ENCODE measurements at places on chromosomes 7 and 10. TPM values are rescaled to one million over a fixed set of nuclear protein-coding genes. Genes with fewer than 3 reads are reported as not detected.
A peak's percentile ranks its signal among the peaks of the same experiment; 100 is the strongest.

GRCh38 chr10:129780901-129781795, 182.9 kb downstream of the EBF3 start:
- no peak overlapping the region for H3K27ac ChIP-seq
- H3K4me3 ChIP-seq = no peak overlapping the region
- H3K27me3 ChIP-seq = no peaks in the 10 kb centered on the region
- no peaks in the 10 kb centered on the region for H3K36me3 ChIP-seq
- H3K4me1 ChIP-seq = no peaks in the 10 kb centered on the region
- no peak for DNase-seq

FAM180A gene
- total RNA-seq = 0.70 TPM

DNA sequence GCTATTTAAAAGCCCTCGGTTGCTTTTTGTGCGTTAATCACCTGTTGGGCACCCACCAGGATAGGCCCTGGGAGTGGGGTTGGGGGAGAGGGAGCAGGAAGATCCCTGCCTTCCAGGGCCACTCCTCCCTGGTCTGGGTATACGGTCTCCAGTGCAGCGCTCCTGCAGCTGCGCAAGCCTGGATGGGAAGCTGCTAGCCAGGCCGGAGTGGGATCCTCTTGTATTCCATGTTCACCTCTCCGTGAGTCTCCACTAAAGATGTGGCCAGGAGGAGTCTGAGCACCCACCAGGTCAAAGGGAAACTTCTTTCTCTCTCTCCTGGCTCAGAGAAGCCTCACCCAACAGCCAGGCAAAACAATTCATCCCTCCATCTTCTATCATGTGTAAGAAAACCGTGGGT, 78.8 kb upstream of the ANLN start:
- H3K36me3 ChIP-seq = no peaks in the 10 kb centered on the region
- no peaks in the 10 kb centered on the region for H3K4me1 ChIP-seq
- no peaks in the 10 kb centered on the region for H3K27me3 ChIP-seq
- H3K4me3 ChIP-seq = no peak overlapping the region
- H3K27ac ChIP-seq = no peak overlapping the region
- no peak for DNase-seq

DNA sequence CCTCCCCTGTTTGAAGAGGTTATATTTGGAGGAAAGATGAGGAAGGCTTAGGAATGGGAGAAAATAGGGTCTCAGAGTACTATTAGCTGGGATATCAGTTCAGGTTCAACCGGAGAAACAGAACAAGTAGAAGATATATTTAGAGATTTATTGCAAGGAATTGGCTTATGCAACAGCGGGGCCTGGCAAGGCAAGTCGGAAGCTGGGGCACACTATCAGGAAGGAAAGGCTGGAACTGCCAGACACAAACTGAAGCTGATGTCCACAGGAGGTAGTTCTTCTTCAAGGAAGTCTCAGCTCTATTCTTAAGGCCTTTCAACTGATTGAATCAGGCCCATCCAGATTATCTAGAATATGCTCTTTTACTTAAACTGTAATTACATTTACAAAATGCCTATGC, 939.6 kb upstream of the C7orf33 start:
- DNase-seq = no peak
- H3K27me3 ChIP-seq = no peaks in the 10 kb centered on the region
- H3K4me1 ChIP-seq = no peaks in the 10 kb centered on the region
- no peak overlapping the region for H3K27ac ChIP-seq

DNA sequence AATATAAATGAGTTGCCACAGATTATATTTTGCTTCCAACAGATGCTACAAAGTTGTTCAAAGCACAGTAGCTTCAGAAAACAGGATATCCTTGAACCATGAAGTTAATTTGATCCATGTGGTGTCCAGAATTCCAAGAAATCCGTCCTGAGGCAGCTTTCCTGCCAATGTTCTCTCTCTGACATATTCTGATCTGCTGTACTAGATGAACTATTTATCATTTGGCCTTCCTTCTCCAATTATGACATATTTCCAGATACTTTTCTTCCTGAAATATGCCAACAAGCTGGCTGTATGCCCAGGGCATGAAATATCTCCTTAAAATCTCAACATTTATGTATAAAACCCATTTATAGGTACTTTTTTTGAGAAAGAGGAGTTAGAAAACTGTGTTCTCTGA, 141.1 kb downstream of the SPAG6 start:
- H3K27ac ChIP-seq = no peak overlapping the region
- H3K27me3 ChIP-seq = no peaks in the 10 kb centered on the region
- DNase-seq = no peak
- H3K36me3 ChIP-seq = no peaks in the 10 kb centered on the region
- peaks cover 8% of the 10 kb centered on the region for H3K4me1 ChIP-seq

GRCh38 chr10:62045765-62046521, 144.4 kb downstream of the ARID5B start:
- H3K4me1 ChIP-seq = peaks cover 97% of the 10 kb centered on the region
- no peak for DNase-seq

GRCh38 chr7:3682028-3682710, 381.1 kb downstream of the SDK1 start:
- H3K4me1 ChIP-seq = no peaks in the 10 kb centered on the region
- no peaks in the 10 kb centered on the region for H3K27me3 ChIP-seq
- no peak for DNase-seq
- no peak overlapping the region for H3K27ac ChIP-seq

PTN gene
- 78.4 TPM for total RNA-seq

- H3K4me1 ChIP-seq = peaks cover 25% of the 10 kb centered on the region
- H3K27me3 ChIP-seq = peaks cover 8% of the 10 kb centered on the region
- DNase-seq = no peak
- no peaks in the 10 kb centered on the region for H3K36me3 ChIP-seq
Measured at GRCh38 chr10:75512203-75512933, 80.9 kb downstream of the LRMDA start.

- H3K36me3 ChIP-seq = no peaks in the 10 kb centered on the region
- peaks cover 91% of the 10 kb centered on the region for H3K27me3 ChIP-seq
- peak overlapping the region; percentile 56 for H3K4me3 ChIP-seq
- DNase-seq = no peak
- peak overlapping the region; percentile 17 for H3K27ac ChIP-seq
Measured at GRCh38 chr10:133335246-133336117, 1.2 kb downstream of the CALY start.

- no peaks in the 10 kb centered on the region for H3K4me1 ChIP-seq
- H3K27me3 ChIP-seq = no peaks in the 10 kb centered on the region
- no peak overlapping the region for H3K4me3 ChIP-seq
Measured at GRCh38 chr10:66931340-66931948, 5.6 kb downstream of the LRRTM3 start.

DNA sequence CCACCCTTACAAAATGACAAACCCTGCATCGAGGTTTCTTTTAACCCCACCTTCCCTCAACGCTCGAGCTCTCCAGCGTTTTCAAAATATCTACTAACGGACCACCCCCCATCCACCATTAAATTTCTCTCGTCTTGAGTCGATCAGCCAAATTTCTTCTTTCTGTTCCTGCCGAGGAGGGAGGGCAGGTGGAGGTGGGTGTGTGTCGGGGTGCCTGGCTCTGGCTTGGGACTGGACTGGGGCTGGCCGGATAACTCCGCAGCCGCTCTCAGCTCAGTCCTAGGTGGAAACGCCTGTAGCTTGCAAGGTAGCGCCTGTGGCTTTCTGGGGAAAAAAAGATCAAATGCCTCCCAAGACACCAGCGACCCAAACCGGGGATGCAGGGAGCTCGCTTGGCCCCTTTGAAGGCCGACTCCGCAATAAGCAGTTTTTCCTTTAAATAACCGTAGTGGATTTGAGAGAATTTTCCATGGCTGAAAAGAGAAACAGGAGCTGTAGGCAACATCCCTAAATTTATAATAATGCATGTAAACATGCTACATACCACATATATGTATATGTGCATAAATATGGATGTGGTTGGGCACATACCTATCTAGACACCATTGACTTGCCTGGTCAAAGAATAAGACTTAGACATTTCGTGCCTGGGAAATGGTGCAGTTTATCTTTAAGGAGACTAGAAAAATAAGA, 1.9 kb upstream of the TMEM178B start:
- no peaks in the 10 kb centered on the region for H3K36me3 ChIP-seq
- no peaks in the 10 kb centered on the region for H3K27me3 ChIP-seq
- H3K4me3 ChIP-seq = peak overlapping the region; percentile 73
- peaks cover 19% of the 10 kb centered on the region for H3K4me1 ChIP-seq

- no peak for DNase-seq
- H3K4me3 ChIP-seq = no peak overlapping the region
- H3K36me3 ChIP-seq = no peaks in the 10 kb centered on the region
- H3K27ac ChIP-seq = peak overlapping the region; percentile 81
- H3K4me1 ChIP-seq = peaks cover 81% of the 10 kb centered on the region
- no peaks in the 10 kb centered on the region for H3K27me3 ChIP-seq
Measured at GRCh38 chr10:26781797-26782196, 79.0 kb downstream of the ABI1 start.

- no peak for DNase-seq
- no peaks in the 10 kb centered on the region for H3K36me3 ChIP-seq
- H3K27ac ChIP-seq = no peak overlapping the region
- H3K4me3 ChIP-seq = no peak overlapping the region
- no peaks in the 10 kb centered on the region for H3K27me3 ChIP-seq
Measured at GRCh38 chr10:98023024-98023423, 7.4 kb downstream of the CRTAC1 start.

KIN gene
- total RNA-seq = 5.5 TPM

DNA sequence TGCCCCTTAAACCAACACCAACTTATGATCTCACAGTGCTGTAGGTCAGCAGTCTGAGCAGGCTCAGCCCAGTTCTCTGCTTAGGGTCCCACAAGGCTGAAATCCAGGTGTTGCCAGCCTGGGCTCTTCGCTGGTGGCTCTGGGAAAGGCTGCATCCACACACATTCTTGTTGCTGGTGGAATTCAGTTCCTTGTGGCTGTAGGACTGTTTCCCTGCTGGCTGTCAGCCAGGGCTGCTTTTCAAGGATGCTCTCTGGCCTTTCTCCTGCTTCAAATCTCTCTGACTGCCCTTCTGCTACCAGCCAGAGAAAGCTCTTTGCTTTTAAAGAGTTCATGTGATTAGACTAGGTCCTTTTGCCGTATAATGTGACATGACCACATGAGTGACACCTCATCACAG, 15.3 kb downstream of the POLL start:
- peaks cover 19% of the 10 kb centered on the region for H3K4me1 ChIP-seq
- DNase-seq = no peak
- H3K27me3 ChIP-seq = no peaks in the 10 kb centered on the region
- no peak overlapping the region for H3K4me3 ChIP-seq

DNA sequence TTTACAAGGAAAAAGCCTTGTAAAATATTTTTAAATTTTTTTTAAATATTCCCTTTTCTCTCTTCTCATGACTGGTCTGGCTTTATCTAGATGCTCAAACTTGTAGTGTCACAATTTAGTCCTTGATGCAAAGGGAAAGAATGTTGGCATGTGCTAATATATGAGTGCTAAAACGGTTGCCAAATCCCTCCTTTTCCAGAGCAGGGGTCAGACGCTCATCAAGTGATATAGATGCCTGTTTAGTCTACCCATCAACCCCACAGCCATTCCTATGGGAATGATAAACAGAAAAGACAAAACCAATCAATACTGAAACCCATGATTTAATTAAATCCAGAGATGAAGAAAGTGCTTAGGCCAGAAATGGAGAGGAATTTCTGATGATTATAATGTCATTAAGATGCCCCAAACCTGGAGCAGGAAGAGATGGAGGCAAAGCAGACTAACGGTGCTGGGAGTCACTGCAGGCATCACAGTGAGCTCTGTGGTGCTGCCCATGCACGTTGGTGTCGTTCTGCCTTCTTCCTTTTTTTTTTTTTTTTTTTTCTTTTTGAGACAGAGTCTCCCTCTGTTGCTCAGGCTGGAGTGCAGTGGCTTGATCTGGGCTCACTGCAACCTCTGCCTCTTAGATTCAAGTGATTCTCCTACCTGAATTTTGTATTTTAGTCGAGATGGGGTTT, 210.1 kb upstream of the STK17A start:
- no peaks in the 10 kb centered on the region for H3K36me3 ChIP-seq
- H3K27ac ChIP-seq = no peak overlapping the region
- H3K4me1 ChIP-seq = no peaks in the 10 kb centered on the region

DNA sequence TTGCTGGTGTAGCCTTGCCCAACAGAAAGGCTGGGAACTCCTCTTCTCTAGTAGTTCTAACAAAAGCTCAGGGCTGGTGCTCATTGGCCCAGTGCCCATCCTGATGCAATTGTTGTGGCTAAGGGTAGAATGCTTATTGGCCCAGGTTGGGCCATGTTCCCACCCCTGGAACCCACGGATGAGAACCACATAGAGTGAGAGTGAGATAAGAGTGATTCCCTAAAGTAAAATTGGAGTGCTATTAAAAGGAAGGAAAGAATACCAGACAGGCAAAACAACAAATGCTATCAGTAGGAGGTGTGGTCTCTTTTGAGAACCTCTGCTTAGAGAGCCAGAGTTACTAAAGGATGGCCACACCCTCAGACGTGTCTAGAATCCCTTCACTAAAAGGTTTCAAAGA, 49.2 kb downstream of the LGI1 start:
- H3K27me3 ChIP-seq = no peaks in the 10 kb centered on the region
- no peak for DNase-seq
- H3K36me3 ChIP-seq = no peaks in the 10 kb centered on the region
- no peaks in the 10 kb centered on the region for H3K4me1 ChIP-seq
- no peak overlapping the region for H3K27ac ChIP-seq

DNA sequence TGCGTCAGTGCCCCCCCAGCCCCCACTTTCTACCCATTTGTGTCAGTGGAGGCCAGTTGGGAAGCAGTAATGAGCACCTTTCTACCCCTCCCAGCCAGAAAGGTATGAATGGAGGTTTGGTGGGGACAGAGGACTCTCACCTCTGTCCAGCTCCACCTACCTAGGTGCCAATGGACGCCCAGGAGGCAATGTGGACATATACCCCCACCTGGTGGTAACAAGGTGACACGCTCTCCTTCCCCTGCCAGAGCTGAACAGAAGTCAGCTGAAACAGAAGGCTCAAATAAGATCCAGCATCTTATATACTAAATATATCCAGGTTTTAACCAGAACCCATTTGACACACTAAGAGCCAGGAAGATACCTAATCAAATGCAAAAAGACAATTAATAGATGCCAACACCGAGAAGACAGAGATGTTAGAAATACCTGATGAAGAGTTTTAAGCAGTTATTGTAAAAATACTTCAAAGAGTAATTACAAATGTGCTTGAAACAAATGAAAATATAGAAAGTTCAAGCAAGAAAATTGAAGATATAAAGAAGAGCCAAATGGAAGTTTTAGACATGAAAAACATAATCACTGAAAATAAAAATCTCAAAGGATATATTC, 18.4 kb upstream of the SORCS3 start:
- H3K27ac ChIP-seq = no peak overlapping the region
- no peak overlapping the region for H3K4me3 ChIP-seq
- no peak for DNase-seq
- H3K27me3 ChIP-seq = no peaks in the 10 kb centered on the region
- no peaks in the 10 kb centered on the region for H3K4me1 ChIP-seq

FOXI2 gene
- 0.48 TPM for total RNA-seq

DNA sequence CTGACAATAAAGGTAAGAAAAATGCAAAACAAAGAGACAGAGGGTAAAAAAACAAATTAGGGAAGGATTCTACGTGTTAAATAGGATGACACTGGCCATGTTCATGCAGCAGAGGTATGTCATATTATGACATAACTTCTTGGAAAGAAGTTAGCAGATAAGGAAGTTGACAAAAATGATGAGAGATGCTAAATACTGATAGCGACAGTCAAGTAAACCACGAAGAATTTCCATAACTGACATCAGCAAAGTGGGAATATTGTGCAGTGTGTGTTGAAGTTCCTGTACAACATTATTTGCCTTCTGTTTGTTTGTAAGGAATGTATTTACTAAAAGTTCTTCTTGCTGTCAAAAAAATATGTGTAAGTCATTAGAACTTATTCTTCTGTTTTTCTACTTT, 29.5 kb downstream of the MDH2 start:
- no peaks in the 10 kb centered on the region for H3K4me1 ChIP-seq
- no peak overlapping the region for H3K27ac ChIP-seq
- H3K27me3 ChIP-seq = no peaks in the 10 kb centered on the region
- H3K36me3 ChIP-seq = no peaks in the 10 kb centered on the region
- DNase-seq = no peak
- H3K4me3 ChIP-seq = no peak overlapping the region

SLC29A3 gene
- 1.8 TPM for total RNA-seq

Measured in esophagus squamous epithelium (tissue), 5 donors.